ENCODE measurements at places on chromosomes 3 and 15.

- no peak for DNase-seq
Measured at GRCh38 chr3:143793971-143794370, 54.3 kb downstream of the SLC9A9 start.

DNA sequence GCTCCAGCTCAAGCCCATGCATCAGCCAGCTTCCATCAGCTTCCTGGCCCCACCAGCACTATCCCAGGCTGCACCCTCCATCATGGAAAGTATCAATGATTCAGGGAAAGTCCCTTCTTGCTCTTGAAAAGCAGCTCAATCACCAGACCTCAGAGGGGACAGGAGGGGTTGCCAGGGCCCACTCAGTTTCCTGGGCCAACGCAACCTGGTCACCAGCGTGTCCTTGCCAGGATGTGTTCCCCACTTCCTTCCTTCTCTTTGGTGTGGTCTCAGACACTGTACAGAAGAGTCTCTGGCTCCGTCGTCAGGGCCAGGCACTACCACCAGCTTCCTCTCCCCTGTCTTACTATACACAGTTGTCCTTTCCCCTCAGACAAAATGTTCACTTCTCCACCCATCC lies 3.0 kb downstream of the HDC start:
- DNase-seq, result peak; percentile 47

GRCh38 chr15:69570454-69570853 lies 117.8 kb downstream of the RPLP1 start:
- DNase-seq, result no peak

DNA sequence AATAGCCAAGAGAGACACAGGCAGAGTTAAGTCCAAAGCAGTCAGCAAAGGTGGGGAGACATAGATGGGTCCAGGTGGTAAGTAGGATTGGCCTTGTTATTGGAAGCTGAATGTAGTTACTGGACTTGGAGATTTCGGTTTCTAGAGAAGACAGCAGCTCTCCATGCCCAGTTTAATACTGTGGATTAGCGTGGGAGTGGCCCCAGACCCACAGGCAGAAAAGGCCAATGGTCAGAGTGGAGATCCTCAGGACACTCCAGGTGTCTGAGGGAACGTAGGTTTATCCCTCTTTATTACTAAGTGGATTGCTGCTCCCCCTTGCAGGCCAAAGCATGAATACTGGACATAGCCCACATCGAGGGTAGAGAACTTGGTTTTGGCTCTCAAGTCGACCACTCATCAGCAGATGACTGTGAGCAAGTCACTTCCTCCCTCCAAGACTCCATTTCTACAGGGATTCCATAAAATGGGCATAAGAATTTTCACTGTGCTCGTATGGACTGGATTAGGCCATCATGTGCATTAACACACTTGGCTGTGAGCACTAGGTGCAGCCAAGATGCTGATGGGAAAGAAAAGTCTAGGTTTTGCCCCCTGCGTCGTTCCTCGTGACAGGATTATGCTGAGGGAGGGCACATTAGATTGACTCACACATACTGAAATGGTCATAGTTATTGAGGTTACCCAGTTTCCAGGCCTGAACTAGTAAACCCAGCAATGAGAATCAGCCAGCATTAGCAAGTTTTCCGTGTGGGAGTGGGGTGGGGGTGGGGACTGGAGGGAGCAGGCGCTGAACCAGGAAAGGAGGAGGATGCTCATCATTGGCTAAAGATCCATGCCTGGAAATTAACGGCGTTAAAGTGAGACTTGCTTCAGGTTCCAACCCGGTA lies 225.2 kb upstream of the TPRG1 start:
- no peak for DNase-seq

- peak; percentile 26 for DNase-seq
Measured at GRCh38 chr3:18258492-18258891, 166.6 kb downstream of the SATB1 start.

GRCh38 chr15:85839643-85840042 lies 44.9 kb upstream of the KLHL25 start:
- DNase-seq, result no peak

DNA sequence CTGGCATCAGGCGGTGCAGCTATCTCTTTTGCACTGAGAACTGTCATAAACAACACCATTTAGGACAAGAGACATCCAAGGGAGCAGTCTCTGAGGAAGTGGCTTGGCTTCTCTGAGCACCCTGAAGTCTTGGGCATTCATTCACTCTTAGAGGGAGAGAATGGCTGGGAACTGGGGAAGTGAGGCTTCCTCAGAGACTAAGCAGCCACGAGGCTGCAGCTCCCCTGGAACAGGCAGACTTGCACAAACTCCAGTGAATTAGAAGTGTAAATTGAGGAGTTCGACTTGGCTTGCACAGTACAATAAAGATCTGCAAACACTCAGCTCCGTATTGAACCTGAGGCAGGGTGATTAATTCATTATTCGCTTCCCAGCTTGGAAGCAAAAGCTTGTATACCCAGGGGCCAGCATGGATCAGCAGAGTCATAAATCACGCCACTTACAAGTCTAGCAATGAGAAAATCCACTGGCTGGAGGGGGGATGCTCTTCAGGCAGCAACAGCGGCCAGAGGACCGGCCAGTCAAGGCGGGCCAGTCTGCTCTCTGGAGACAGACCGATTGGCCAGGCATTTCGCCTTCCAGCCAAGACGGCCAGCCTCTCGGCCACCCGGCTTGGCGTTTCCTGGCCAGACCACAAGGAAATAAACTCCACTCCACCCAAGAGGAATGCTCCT lies 118.8 kb upstream of the ADPGK start:
- DNase-seq, result no peak

DNA sequence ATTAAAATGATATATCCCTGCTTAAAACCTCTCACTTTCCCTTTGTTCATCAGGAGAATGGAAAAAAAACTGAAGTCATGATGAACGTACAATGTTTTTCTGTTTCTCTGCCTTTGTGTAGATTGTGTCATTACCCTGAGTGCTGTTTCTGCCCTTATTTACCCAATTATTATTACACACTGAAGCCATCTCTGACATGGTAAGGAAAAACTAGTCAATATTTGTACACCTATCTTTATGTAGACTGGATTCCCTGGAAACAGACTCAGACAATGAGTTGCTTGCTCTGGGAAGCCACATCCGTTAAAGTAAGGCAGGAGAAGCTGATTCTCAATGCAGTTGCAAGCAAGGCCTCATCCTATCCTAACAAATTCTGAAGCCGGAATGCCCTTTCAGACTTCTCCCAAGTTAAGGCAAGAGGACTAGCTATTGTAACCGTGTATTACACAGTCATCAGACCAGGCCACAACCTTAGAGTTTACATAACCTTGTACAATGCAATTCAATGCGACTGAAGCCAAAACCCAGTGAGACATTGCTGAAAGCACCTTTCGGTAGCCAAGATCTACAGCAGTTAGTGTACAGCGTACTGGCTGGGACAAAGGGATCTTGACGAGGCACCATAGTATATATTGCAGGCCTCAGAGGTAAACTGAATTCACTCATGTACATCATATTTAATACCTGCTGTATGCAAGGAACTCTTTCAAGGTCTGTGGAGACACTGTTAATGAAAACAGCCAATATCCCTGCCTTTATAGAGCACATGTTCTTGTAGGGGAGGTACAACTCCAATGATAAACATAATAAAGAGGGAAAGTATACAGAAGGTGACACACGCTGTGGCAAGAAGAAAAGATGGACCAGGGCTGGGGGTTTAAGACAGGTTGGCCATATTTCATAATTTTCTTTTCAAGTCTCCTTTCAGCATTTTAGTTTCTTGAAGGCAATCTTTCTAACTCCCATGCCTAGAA lies 1040.8 kb upstream of the SEMA6D start:
- DNase-seq, result no peak

DNA sequence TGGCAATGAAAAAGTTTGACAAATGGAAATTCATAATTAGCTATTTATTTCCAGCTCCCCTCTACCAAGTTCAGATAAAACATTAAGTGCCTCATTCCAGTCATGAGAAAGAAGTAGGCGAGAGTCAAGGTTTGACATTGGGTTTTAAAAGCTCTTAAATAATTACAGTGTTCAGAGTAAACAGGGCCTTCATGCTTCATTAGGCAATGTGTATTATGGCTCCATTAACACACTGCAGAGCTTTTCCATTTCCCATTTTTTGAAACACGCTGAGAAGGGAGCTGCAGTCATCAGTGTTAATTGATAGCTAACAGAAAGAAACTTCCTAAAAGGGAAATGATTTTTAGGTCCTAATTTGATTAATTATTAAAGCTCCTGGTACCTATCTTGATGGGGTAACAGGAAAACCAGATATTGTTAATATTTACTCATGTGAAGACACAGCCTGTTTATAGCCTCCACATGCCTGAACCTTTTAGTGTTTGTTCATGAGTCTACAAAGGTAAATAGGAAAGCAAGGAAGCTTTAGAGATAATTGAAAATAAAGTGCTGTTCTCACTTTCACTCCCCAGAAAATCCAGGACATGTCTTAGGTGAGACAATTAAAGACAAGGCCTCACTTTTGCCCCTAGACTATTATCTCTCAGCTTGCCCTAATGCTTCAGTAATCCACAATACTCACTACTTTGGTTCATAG lies 28.7 kb downstream of the SST start:
- DNase-seq, result no peak

DNA sequence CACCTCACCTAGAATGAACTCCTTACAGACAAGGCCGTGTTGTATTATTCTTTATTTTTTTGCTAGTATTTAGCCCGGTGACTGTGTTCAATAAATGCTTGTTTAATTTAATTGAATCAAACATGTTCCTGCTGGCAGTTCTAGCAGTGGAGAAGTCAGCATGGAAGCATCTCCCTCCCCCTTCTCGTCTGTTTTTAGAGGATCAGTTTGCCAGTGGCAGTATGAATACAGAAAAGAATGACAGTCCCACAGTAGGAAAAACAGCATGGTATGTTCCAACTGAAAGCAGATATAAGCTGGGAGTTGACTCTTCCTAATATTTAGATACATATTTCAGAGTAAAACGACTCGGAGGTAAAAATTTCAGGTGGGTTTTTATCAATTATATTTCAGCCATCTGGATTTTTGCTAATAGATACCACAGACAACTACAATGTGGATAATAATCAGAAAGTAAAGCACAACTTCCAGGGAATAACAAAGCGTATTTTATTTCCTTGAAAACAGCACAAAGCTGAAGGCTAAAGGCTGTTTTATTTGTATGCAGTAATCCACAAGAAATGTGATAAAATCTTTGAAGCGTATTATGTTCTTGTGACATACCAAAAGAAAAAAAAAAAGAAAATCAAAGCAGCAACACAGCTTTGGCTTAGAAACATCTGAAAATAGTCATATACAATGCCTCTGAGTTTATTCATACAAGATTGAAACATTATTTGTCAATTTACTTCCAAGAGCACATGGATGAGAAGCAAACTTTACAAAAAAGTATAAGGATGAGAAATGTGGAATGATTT lies 244.5 kb upstream of the KCNMB2 start:
- DNase-seq, result no peak

- DNase-seq, result peak; percentile 10
Measured at GRCh38 chr15:70439304-70439877, 324.0 kb downstream of the UACA start.

- DNase-seq, result no peak
Measured at GRCh38 chr3:159928666-159929065, 60.0 kb upstream of the IL12A start.

GRCh38 chr15:26260517-26261133 lies 397.5 kb upstream of the ATP10A start:
- DNase-seq, result peak; percentile 22

DNA sequence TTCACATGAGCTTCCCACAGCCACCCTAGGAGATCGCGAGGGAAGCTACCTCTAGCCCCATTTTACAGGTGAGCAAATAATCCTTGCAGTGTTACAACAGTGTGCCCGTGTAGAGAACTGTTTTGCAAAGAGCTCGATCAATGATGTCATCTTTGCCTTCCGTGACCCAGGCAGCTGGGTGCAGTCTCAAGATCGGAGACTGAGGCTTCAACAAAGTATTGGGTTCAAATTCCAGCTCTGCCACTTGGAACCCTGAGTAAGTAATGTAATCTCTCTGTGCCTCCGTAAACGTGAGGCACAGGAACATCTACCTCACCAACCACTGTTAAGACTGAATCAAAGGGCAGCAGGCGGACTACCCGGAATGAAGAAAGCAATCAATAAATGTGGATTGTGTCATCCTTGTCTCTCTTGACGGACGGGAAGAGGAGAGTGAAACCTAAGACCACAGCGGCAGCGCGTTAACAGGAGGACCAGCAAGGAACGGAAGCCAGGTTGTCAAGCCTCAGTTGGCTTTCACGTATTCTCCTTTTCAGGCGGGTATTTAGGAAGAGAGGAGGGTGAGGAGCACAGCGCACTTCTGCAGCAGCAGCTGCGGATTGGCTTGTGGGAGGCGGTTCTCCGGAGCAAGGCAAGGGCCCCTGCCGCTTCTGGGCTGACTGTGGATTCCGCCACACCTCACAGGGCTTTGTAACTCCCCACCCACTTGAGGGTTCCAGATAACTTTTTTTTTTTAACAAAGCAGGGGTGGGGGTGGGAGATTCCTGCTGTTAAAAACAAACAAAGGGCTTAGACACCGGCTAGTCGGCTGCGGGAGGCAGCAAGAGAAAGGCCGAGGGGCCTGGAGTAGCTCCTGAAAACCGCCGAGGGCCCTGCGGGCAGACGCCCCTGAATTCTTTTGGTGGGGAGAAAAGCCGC lies 1.5 kb upstream of the SMAD3 start:
- no peak for DNase-seq

DNA sequence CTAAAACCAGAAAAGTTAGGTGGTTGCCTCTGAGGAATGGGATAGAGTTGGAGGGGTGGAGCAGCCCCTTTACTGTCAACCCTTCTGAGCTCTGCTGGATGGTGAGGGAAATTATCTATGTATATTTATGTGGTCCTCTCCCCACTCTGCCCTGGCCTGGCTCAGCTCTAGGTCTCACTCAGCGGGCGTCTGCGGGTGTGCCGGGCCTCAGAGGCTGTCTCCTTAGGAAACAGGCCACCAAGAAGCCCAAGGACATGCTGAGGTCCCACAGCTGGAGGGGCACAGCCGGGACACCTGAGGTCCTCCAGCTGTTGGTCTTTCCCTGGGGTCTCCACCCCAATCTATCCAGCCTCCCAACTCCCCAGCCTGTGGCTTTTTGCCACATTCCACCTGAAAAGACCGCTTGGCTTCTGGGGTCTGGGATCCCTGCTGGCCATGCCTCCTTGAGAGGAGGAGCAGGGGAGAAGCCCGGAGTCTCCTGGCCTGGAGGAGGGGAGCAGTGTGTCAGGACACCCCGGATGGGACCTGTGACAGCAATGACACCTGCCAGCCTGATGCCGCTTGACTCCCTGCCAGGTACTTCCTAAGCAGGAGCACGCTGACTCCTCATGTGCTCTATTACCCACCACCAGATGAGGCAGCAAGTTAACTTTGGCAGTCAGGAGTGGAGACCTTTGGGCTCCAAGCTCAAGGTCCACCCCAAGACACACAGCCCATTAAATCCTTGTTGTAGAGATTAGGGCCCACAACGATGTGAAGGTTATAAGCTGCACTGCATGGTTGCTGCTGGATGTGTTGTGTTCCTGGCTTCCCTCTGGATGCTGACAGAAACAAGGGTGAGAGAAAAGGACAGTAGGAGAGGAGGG lies at the start of gene SLC28A1:
TSS of gene SLC28A1 (plus strand) at position 747 of the 866 bp plus-strand sequence. CDS start 3,099 bp downstream, outside the sequence.
- DNase-seq, result no peak

GRCh38 chr15:62453375-62453774 lies 288.3 kb upstream of the C2CD4B start:
- DNase-seq, result no peak

GRCh38 chr3:136992115-136992514 lies 34.3 kb downstream of the IL20RB start:
- DNase-seq, result no peak
